ENCODE measurements at places on chromosomes 5 and 9.

DNA sequence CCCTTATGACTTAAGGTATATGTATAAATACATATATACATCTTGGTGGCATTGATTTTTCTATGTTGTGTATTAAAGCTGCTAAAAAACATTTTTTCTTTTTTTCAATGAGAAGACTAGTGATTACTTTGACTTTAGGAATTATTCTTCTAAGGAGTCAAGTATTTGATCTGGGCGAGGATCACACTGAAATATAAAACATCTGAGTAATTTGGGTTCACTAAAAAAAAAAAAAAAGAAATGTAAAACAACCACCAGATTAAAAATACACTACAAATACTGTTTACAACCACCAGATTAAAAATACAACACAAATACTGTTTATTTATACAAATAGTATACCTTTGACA lies 9.0 kb downstream of the UBAP1 start:
- no peak for DNase-seq

DNA sequence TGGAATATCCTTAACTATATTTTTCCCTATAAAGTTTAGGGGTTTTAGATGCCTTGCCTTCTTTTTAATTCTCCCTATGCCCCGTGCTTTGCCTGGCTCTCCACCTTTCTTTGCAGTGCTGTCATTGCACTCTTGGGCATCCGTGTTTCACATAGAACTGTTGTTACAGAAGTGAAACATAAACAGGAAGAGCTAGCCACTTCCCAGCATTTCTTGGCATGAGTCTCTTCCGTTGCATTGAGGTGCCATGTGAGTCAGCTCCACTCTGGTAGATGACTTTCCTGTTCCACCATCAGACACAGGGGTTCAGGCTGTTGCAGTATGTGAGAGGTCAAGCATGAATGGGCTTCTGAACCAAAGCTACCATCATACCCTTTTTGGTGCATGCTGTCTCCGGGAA lies 73.4 kb downstream of the ANGPTL2 start:
- no peak for DNase-seq

- DNase-seq = no peak
Observed at GRCh38 chr5:90612919-90613318, 54.3 kb downstream of the ADGRV1 start.

- DNase-seq = no peak
Observed at GRCh38 chr5:64526734-64527439, 21.1 kb downstream of the RGS7BP start.
